ENCODE measurements at places on chromosomes 11 and 22. TPM values are rescaled to one million over a fixed set of nuclear protein-coding genes. Genes with fewer than 3 reads are reported as not detected.
A peak's percentile ranks its signal among the peaks of the same experiment; 100 is the strongest.

Gene CLNS1A
- 67.9 TPM for total RNA-seq

DNA sequence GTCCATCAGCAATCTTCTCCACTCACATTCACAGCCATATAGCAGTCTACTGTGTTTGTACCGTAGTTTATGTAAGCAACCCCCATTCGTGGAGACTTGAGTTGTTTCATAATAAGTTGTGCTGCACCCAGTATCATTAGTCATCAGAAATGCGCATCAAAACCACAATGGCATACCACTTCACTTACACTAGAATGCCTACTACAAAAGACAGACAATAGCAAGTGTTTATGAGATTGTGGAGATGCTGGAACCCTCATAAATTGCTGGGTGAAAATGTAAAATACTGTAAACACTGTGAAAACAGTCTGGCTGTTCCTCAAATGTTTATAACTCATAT lies 133.3 kb downstream of the ATXN10 start:
- H3K36me3 ChIP-seq: peaks cover 2% of the 10 kb centered on the region
- H3K27ac ChIP-seq: no peak overlapping the region
- H3K27me3 ChIP-seq: no peaks in the 10 kb centered on the region
- DNase-seq: no peak
- no peaks in the 10 kb centered on the region for H3K4me1 ChIP-seq
- no peak overlapping the region for H3K4me3 ChIP-seq

- H3K4me3 ChIP-seq: no peak overlapping the region
- H3K4me1 ChIP-seq: no peaks in the 10 kb centered on the region
- H3K27me3 ChIP-seq: no peaks in the 10 kb centered on the region
Observed at GRCh38 chr11:45455536-45455935, 169.4 kb upstream of the SYT13 start.

DNA sequence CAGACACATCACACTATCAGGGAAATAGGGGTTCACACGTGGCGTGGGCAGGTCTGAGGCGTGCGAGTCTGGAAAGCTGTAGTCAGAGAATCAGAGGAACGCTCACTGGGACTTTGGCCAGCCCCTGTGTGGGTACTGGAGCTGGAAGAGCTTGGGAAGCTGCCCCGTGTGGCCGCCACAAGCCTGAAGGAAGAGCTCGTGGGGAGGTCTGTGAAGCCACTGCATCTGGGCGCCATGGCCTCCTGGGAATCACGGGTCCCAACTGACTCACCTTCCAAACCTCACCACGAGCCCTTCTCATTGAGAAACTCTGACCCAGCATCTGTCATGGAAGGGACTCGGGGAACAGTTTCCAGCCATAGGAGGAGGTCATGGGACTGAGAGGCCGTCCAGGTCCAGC lies 5.9 kb upstream of the MRGPRF start:
- no peak overlapping the region for H3K4me3 ChIP-seq
- peak; percentile 88 for DNase-seq
- no peaks in the 10 kb centered on the region for H3K4me1 ChIP-seq
- no peak overlapping the region for H3K27ac ChIP-seq
- H3K27me3 ChIP-seq: no peaks in the 10 kb centered on the region

GRCh38 chr11:33542921-33543320 lies 157.7 kb downstream of the C11orf91 start:
- no peak overlapping the region for H3K27ac ChIP-seq
- H3K36me3 ChIP-seq: no peaks in the 10 kb centered on the region
- H3K27me3 ChIP-seq: peaks cover 3% of the 10 kb centered on the region
- no peaks in the 10 kb centered on the region for H3K4me1 ChIP-seq

- H3K4me3 ChIP-seq: no peak overlapping the region
- H3K27me3 ChIP-seq: no peaks in the 10 kb centered on the region
- DNase-seq: no peak
Observed at GRCh38 chr11:27085605-27086004, 45.0 kb downstream of the BBOX1 start.

Gene MAPK11
- 10.7 TPM for total RNA-seq

DNA sequence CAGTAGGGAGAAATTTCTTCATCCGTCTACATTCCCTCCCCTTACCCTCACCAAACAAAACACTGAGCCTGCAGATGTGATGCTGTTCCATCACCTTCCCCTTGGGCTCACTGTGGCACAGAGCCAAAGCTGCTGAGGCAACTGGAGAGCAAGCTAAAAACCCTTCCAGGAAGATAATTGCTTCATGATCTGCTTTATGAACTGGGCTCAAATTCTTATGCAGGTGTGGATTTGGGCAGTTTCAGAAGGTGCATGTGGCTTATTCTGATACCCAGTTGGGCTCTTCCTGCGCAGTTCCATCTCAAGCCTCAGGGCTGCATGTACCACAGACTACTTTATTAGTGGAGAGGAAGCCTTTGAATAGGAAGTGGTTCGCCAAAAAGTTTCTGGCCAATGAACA lies 58.3 kb downstream of the AAMDC start:
- peak; percentile 75 for DNase-seq
- no peaks in the 10 kb centered on the region for H3K27me3 ChIP-seq
- no peak overlapping the region for H3K4me3 ChIP-seq
- peaks cover 13% of the 10 kb centered on the region for H3K36me3 ChIP-seq

Gene SLC22A9
- not detected for total RNA-seq

GRCh38 chr11:35927682-35928081 lies 16.2 kb upstream of the LDLRAD3 start:
- no peak overlapping the region for H3K4me3 ChIP-seq
- no peaks in the 10 kb centered on the region for H3K27me3 ChIP-seq

DNA sequence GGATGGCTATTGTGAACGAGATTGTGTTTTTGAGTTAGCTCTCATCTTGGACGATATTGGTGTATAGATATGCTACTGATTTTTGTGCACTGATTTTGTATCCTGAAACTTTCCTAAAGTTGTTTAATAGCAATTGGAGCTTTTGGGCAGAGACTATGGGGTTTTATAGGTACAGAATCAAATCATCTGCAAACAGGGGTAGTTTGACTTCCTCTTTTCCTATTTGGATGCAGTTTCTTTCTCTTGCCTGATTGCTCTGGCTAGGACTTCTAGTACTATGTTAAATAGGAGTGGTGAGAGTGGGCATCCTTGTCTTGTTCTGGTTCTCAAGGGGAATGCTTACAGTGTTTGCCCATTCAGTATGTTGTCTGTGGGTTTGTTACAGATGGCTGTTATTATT lies 8.9 kb upstream of the SCGB1D1 start:
- H3K27me3 ChIP-seq: no peaks in the 10 kb centered on the region
- no peaks in the 10 kb centered on the region for H3K36me3 ChIP-seq
- no peak for DNase-seq
- H3K4me1 ChIP-seq: no peaks in the 10 kb centered on the region
- H3K4me3 ChIP-seq: no peak overlapping the region
- no peak overlapping the region for H3K27ac ChIP-seq

DNA sequence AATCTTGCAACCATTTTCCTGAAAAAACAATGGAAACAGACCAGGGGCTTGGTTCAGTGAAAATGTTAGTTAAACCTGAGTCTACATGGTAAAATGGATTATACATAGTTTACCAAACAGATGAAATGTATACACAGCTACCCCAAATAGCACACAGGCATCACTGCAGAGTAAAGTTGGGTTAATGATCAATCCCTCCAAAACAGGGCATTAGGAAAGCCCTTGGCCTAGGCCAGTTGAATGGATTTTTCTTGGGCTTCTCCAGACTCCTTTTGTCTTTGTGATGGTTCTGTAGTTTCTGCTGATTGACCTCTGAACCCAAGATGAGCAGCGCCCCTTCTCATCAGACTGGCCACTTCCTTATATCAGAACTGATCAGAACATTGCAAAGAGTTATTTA lies 173.5 kb downstream of the RRAS2 start:
- H3K27me3 ChIP-seq: no peaks in the 10 kb centered on the region
- no peak overlapping the region for H3K27ac ChIP-seq
- H3K36me3 ChIP-seq: no peaks in the 10 kb centered on the region
- no peaks in the 10 kb centered on the region for H3K4me1 ChIP-seq
- no peak overlapping the region for H3K4me3 ChIP-seq

- H3K36me3 ChIP-seq: no peaks in the 10 kb centered on the region
- H3K27me3 ChIP-seq: peaks cover 4% of the 10 kb centered on the region
- DNase-seq: no peak
- no peak overlapping the region for H3K4me3 ChIP-seq
- no peak overlapping the region for H3K27ac ChIP-seq
Observed at GRCh38 chr11:132112846-132113245, 742.4 kb downstream of the NTM start.

- H3K27me3 ChIP-seq: no peaks in the 10 kb centered on the region
- peak overlapping the region; percentile 41 for H3K27ac ChIP-seq
- H3K4me3 ChIP-seq: peak overlapping the region; percentile 68
- H3K4me1 ChIP-seq: no peaks in the 10 kb centered on the region
Observed at GRCh38 chr11:65133724-65134123, 595 bp downstream of the SYVN1 start.

DNA sequence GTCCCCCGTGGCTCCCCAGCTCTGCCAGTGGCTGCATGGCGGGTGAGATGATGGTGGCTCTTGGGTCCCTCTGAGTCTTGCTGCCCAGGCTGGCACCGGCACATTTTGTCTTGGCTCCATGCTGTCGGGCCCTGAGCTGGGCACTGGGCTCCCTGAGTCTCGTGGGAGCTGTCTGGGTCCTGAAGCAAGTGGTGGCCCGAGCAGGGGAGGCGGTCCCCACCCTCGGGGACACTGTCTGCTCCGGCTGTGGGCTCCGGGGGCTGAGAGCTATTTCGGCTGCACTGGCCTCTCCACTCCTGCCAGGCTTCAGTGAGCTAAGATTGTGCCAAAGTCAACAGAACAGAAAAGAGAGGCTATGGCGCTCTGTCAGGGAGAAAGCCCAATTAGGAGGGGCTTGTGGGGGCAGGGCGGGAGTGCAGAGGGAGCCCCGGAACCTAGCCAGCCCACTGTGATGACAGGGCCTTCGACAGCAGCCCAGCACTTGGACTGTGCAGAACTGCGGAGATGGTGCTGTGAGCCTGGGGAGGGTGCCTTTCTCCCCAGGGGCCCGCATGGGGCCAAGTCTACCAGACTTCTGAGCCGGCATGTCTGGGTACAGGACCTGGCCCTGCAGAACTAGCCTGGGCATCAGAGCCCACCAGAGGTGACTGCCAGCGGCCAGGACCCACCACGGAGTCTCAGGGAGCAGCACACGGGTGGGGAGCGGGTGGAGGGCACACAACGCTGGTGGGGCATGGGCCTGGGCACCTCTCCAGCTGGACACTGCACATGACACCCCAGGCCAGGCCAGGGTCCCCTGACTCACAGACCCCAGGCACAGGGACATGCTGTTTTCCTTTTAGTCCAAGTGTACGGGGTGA lies 38.0 kb downstream of the RTN4R start:
- H3K27ac ChIP-seq: no peak overlapping the region
- H3K4me1 ChIP-seq: no peaks in the 10 kb centered on the region
- peak; percentile 87 for DNase-seq
- H3K27me3 ChIP-seq: no peaks in the 10 kb centered on the region
- H3K4me3 ChIP-seq: no peak overlapping the region
- H3K36me3 ChIP-seq: no peaks in the 10 kb centered on the region

DNA sequence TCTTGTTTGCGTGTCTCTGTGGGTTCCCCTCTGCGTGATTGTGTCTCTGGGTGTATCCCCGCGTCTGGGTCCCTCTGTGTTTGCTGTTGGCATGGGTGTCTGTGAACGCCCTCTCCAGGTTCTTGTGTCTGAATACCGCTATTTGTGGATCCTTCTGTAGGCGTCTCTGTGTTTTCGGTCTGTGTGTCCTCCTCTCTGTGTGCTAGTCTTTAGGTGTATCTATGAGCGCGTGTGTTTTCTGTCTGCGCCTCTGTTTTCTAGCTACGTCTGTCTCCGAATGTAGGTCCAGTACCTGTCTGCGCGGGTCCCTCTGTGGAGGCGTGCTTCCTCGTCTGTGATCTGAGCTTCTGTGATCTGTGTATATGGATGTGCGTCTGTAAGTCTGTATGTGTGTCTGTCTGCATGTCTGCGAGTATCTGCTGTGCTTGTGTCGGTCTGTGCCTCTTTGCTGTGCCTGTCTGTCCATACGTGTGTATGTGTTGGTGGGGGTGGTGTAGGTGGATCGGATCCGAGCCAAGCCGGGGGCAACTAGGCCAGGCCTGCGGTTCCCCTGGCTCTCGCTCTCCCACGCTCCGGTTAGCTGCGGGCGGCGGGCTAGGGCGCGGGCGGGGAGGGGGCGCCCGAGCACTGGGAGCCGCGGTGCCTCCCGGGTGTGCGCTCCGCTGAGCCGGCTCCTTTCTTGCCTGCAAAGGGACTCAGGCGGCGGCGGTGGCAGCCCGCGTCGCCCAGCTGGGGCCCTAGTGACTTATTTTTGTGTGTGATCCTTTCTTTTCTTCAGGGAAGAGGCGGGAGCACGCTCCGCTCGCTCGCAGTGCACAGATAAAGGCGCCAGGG lies 105.3 kb upstream of the E2F8 start:
- DNase-seq: peak; percentile 75
- H3K4me3 ChIP-seq: no peak overlapping the region
- H3K4me1 ChIP-seq: no peaks in the 10 kb centered on the region
- H3K27ac ChIP-seq: no peak overlapping the region
- H3K36me3 ChIP-seq: no peaks in the 10 kb centered on the region
- no peaks in the 10 kb centered on the region for H3K27me3 ChIP-seq

DNA sequence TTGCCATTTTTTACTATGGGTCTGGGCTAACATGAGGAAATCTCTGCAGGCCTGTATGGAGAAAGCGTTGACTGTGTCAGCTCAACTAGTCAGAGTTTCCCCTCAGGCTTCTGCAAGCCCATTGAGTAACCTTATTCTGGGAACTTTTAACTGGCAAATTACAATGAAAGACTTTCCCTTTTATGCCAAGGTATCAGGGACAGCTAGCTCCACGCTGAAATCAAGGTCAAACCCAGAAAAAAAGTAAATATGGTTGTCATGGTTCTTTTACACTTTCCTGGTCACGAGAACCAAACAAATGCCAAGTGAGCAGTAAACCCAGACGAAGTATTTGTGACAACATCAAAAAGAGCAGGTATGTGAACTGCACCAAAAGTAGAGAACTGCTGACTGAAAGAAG lies 13.8 kb downstream of the OSBP start:
- no peak overlapping the region for H3K27ac ChIP-seq
- no peak overlapping the region for H3K4me3 ChIP-seq
- no peak for DNase-seq
- peaks cover 17% of the 10 kb centered on the region for H3K36me3 ChIP-seq
- no peaks in the 10 kb centered on the region for H3K27me3 ChIP-seq
- no peaks in the 10 kb centered on the region for H3K4me1 ChIP-seq

GRCh38 chr22:24937114-24937513 lies 9.4 kb downstream of the LHFPL7 start:
- no peak for DNase-seq
- H3K36me3 ChIP-seq: no peaks in the 10 kb centered on the region
- H3K4me1 ChIP-seq: no peaks in the 10 kb centered on the region
- no peak overlapping the region for H3K27ac ChIP-seq
- no peak overlapping the region for H3K4me3 ChIP-seq
- H3K27me3 ChIP-seq: no peaks in the 10 kb centered on the region

All from aorta (tissue), 5 donors.